Immature natural killer cell (primary cell): ENCODE measurements at places on chromosomes 3 and 15.

DNA sequence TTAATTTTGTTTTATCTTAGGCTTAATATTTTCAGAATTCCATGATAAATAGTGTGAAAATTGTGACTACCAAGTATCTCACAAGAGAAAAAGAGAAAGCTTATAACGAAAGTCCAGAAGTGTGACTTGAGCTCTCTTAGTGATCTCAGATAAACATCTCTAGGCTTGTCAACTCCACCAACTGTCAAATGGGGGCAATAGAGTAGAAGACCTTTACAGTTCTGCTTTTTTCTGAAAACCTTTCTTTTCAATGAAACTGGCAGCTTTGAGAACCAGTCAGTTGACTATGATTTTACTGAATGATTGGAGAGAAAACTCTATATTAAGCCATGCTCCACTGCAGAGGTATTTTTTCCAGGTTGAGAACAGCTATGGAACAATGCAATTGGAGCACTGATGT, 119.2 kb upstream of the TP63 start:
- no peak for DNase-seq

- no peak for DNase-seq
These were observed 10.2 kb downstream of the WDR73 start for GRCh38 chr15:84643838-84644237.

GRCh38 chr3:51519848-51520247, 18.7 kb upstream of the RAD54L2 start:
- DNase-seq = no peak

- DNase-seq = no peak
These were observed 33.2 kb upstream of the TRIM59 start for GRCh38 chr3:160482796-160483195.
